ENCODE measurements at places on chromosomes 7 and 10.

GRCh38 chr10:28986856-28987255, 302.0 kb upstream of the LYZL1 start:
- H3K27ac ChIP-seq, result no peak overlapping the region
- H3K27me3 ChIP-seq, result no peaks in the 10 kb centered on the region
- DNase-seq, result no peak
- no peaks in the 10 kb centered on the region for H3K36me3 ChIP-seq
- no peak overlapping the region for H3K4me3 ChIP-seq

DNA sequence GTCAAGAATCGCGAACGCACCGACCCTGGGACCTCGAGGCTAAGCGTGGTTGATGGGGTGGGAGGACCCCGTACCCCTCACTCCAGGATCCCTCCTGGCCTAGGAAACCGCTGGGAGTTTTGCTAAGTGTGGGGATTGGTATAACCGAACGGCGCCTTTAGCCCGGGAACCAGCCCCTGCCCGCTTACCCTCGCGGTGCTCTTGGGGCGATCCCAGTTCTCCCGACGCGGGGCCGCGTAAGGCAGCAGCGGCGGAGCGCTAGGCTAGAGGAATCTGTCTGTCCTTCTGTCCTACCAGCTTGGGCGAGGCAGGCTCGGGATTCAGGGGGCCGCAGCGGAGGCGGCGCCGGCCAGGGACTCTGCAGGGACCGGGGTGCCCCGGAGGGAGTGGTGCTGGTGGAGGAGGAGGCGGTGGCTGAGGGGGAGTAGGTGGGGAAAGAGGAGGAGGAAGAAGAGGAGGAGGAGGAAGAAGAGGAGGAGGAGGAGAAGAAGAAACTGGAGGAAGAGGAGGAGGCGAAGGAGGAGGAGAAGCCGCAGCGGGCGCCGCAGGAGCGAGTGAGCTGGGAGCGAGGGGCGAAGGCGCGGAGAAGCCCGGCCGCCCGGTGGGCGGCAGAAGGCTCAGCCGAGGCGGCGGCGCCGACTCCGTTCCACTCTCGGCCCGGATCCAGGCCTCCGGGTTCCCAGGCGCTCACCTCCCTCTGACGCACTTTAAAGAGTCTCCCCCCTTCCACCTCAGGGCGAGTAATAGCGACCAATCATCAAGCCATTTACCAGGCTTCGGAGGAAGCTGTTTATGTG, 439 bp upstream of the EMX2 start:
- H3K27ac ChIP-seq, result no peak overlapping the region
- peaks cover 28% of the 10 kb centered on the region for H3K27me3 ChIP-seq
- peak overlapping the region; percentile 92 for H3K4me3 ChIP-seq
- peak; percentile 89 for DNase-seq

DNA sequence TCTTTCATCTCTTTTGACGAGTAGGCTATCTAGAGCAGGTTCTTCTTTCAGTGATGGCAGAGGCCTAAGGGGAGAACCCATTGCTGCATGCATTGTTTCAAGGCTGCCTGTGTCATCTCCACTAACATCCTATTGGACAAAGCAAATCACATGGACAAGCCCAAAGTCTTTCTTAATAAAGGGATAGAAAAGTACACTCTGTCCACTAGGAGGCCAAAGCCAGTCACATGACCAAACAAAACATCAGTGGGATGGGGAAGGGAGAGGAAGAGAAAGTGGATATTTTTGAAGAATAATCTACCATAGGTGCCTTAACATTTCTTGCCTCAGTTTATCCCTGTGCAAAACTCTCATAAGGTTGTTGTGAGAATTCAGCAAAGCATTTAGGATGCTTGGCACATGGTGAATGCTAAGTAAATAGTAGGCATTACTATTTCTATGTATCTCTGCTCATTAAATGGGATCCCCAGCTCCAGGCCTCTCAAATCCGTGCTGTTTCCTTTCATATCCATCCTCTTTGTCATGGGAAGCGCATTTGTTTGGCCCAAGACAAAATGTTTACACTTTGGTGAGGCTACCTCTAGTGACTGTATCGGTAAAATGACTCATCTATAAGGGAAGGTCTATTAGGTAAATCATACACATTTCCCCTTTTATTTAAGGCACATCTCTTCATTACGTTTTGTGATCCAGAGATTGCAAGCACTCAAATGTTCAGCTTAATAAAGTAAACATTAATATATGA, 16.7 kb upstream of the CADPS2 start:
- no peaks in the 10 kb centered on the region for H3K4me1 ChIP-seq
- no peaks in the 10 kb centered on the region for H3K36me3 ChIP-seq
- no peaks in the 10 kb centered on the region for H3K27me3 ChIP-seq
- H3K27ac ChIP-seq, result no peak overlapping the region
- no peak for DNase-seq

GRCh38 chr10:3095373-3096139, 28.2 kb downstream of the PFKP start:
- H3K4me3 ChIP-seq, result no peak overlapping the region
- DNase-seq, result no peak
- H3K4me1 ChIP-seq, result peaks cover 2% of the 10 kb centered on the region
- H3K27ac ChIP-seq, result no peak overlapping the region

- H3K4me1 ChIP-seq, result no peaks in the 10 kb centered on the region
- no peak overlapping the region for H3K27ac ChIP-seq
- no peak overlapping the region for H3K4me3 ChIP-seq
- no peak for DNase-seq
- H3K36me3 ChIP-seq, result peaks cover 9% of the 10 kb centered on the region
These were observed 107.2 kb upstream of the TCERG1L start for GRCh38 chr10:131418681-131419080.

DNA sequence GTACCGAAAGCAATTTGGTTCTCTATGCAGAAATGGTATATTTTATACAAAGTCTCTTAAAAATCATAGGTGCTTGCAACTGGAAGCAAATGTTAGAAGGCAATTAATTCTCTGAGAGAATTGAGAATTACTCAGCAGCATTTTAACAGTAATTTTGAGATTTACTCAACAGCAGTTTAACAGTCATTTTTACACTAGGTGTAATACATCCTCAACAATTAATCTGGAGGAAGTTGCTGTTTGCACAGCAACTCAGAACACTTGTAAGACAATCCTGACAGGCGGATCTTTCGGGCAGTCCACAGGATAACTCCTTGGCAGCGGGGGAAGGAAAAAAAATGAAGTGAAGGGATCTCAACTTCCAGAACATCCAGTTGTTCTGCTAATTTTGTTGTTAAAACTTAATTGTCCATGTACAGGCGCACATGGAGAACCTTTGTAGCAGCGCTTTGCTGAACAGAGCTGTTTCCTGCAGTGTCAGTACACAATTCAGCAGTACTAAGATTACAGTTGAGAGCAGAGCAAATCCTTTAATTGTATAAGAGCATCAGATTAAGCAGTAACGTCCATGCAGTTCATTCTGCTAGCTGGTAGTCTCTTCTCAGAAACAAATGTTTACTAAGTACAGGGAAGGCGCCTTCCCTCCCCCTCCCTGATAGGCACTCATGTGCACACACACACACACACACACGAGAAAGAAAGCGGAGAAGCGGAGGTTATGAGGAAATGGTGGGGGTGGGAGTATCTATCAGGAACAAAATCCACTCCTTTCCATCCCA, 43.8 kb downstream of the ENO4 start:
- H3K27me3 ChIP-seq, result peaks cover 3% of the 10 kb centered on the region
- peak overlapping the region; percentile 55 for H3K4me3 ChIP-seq
- H3K36me3 ChIP-seq, result no peaks in the 10 kb centered on the region
- no peak for DNase-seq
- H3K27ac ChIP-seq, result peak overlapping the region; percentile 53

DNA sequence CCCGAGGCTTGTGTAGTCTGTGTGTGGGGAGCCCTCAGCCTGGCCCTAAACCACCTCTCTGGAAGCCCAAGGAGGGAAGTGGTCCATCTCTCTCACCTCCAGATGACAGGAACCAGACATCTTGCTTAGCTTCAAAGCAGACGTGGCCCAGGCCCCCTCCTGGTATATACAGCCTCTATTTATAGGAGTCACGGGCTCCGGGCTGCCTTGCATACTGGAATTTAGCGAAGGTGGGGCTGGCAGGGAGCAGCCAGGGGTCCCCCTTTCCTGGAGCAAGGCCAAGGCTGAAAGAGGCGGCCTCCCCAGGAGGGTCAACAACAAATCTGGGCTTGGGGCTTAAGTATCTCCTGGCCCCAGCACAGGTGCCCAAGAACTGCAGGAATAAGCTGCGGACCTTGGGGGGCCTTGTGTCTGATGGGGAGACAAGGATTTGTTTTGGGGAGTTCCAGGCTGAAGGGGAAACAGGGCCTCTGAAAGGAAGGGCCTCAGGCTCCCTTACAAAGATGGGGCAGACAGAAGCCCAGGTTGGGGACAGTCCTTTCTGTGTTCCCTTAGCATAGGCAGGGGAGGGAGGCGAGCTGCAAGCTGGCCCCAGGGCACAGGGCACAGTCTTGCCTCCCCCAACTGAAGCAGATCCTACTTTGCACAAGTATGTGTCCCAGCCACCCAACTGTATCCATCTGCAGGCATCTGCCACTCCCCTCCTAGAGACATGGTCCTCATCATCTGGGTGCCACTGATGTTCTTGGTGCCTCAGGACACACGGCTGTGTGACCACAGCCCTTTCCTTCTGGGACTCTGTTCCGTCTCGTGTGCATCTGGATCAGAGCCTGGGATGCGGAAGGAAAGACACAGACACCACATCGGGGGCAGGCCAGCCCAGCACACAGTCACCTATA, 11.9 kb downstream of the ZCCHC24 start:
- peak; percentile 3 for DNase-seq
- no peak overlapping the region for H3K27ac ChIP-seq
- H3K36me3 ChIP-seq, result no peaks in the 10 kb centered on the region
- H3K4me3 ChIP-seq, result no peak overlapping the region
- peaks cover 10% of the 10 kb centered on the region for H3K27me3 ChIP-seq

DNA sequence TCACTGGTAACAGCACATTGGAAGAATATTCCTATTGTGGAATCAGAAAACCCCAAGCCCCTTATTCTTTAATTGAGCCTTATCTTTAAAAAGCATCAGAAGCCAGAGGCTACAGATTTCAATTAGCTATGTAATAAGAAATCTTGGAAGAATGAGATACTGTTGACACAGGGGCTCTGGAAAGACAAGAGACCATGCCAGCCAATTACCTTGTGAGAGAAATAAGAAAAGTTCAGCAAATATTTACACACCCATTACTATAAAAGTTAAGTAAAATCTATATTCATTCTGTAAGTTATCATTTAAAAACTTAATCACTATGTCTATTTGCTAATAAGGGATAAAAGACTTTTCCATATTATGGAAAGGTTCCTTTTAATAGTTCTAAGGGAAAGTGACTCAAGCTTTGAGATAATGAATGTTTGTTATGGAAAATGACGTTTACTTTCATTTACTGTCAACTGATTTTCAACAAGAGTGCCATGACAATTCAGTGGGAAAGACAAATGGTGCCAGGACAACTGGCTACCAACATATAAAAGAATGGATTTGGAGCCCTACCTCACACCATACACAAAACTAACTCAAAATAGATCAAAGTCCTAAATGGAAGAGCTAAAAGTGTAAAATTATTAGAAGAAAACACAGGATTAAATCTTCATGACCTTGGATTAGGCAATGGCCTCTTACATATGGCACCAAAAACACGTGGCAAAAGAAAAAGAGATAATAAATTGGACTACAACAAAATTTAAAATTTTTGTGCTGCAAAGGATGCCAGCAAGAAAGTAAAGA, 28.3 kb downstream of the ZFAND2A start:
- H3K36me3 ChIP-seq, result peaks cover 6% of the 10 kb centered on the region
- H3K27ac ChIP-seq, result no peak overlapping the region
- peaks cover 3% of the 10 kb centered on the region for H3K27me3 ChIP-seq
- no peak overlapping the region for H3K4me3 ChIP-seq
- DNase-seq, result no peak
- H3K4me1 ChIP-seq, result peaks cover 1% of the 10 kb centered on the region

GRCh38 chr10:25142116-25142864, 32.5 kb upstream of the GPR158 start:
- no peaks in the 10 kb centered on the region for H3K27me3 ChIP-seq
- H3K36me3 ChIP-seq, result no peaks in the 10 kb centered on the region
- no peak overlapping the region for H3K27ac ChIP-seq
- H3K4me1 ChIP-seq, result no peaks in the 10 kb centered on the region

DNA sequence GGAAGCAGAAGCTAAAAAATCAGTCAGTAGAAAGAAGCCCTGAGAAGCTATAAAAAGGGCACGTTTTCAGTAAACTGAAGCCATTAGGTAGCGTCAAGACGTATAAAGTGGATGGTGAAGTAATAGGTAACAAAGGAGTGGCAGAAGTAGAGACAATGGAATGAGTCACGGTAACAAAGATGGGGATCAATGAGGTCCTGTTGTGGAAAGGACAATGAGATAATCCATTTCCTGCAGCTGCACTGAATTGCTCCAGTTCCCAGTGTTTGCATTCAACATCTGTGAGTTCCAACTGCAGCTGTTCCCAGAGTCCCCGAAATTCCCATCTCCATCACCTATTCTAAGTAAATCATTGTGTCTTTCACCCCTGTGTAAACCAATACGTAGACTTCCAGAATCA, 4.8 kb upstream of the HYCC1 start:
- no peak overlapping the region for H3K4me3 ChIP-seq
- no peak overlapping the region for H3K27ac ChIP-seq
- H3K27me3 ChIP-seq, result peaks cover 3% of the 10 kb centered on the region
- DNase-seq, result no peak
- peaks cover 3% of the 10 kb centered on the region for H3K4me1 ChIP-seq
- no peaks in the 10 kb centered on the region for H3K36me3 ChIP-seq

DNA sequence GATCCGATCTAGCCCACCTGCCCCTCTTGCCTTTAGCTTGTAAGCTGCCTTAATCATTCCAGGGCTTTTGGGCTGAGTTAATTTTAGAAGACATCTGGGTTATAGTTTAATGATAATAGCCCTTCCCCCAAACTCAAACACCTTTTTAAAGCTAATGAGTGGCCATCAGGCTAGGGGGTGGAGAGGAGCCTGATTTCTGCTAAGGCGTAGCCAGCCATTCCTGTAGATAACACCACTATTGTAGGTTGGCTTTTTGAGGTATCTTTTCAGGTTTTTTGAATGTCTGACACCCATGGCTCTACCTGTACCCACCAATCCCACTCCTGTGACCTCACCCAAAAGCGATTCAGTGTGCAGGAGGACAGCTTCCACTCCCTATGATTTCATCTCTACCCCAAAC, 7.6 kb upstream of the SYPL1 start:
- no peaks in the 10 kb centered on the region for H3K36me3 ChIP-seq
- no peaks in the 10 kb centered on the region for H3K27me3 ChIP-seq
- H3K4me3 ChIP-seq, result no peak overlapping the region
- H3K4me1 ChIP-seq, result no peaks in the 10 kb centered on the region
- no peak for DNase-seq
- no peak overlapping the region for H3K27ac ChIP-seq

DNA sequence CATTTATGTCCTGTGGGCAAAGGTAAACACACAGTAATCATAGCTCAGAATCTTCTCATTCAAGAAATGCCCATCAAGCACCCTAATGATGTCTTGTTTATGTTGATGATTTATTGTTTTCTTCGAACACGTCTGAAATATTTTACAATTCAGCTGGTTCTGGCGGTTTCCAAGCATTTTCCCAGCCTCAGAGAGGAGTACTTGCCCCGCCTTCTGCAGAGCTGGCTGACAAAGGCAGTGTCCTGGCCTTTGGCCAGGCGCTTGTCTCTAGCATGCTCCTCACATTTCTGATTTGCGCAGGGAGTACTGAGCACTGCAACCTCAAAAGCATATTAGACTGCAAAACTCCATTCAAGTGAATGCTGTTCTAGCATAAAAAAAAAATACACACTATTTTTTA, 314.2 kb upstream of the GNAI1 start:
- H3K27me3 ChIP-seq, result no peaks in the 10 kb centered on the region
- H3K4me1 ChIP-seq, result peaks cover 10% of the 10 kb centered on the region
- H3K27ac ChIP-seq, result no peak overlapping the region
- no peak overlapping the region for H3K4me3 ChIP-seq
- no peaks in the 10 kb centered on the region for H3K36me3 ChIP-seq
